ENCODE measurements at places on chromosomes 12 and 14.
A peak's percentile ranks its signal among the peaks of the same experiment; 100 is the strongest.

DNA sequence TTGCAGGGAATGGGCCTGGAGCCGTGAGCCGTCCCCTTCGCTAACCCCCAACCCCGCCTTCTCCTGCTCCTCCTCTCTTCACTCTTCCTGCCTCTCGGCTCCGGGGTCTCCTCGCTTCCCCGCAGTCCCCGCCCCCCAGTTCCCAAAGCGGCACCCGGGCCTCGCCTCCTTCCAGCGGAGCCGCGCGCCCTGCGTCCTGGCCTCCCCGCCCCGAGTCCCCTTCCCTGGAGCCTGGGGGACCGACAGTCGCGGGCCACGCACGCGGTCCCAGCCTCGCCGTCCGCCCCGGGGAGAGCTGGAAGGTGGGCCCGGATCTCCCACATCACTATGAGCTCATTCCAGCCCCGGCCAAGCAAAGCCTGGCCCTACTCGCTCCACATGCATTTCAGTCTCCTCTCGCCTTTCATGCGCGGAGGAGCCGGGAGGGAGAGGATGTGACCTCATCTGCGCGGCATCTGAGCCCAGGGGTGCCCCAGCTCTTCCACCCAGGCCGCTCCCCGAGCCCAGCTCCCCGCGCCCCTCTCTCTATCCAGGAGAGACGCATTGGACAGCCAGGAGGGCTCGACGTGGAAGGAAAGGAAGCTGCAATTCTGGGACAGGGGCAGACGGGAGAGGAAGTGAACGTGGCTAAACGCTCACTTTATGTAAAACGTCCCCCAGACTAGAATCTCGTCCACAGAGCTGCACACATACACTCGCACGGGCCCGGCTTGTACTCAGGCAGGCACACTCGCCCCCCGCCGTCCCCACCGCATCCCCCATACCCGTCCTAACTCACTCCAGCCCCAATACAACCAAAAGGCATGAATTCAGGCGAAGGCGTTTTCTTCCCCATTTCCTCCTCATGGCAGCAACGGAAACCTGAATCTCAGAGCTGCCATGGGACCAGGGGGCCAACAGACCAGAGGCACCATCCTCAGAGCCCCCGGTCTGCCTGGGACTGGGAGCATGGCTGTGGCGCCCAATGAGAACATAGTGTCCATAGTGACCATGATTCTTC, 108.7 kb upstream of the CCND2 start:
- peak; percentile 21 for DNase-seq

- DNase-seq, result no peak
Measured at GRCh38 chr14:24634158-24634557, at the start of gene GZMB. GZMB (minus strand) TSS chr14:24634190; CDS start chr14:24634160, 30 bp downstream.

DNA sequence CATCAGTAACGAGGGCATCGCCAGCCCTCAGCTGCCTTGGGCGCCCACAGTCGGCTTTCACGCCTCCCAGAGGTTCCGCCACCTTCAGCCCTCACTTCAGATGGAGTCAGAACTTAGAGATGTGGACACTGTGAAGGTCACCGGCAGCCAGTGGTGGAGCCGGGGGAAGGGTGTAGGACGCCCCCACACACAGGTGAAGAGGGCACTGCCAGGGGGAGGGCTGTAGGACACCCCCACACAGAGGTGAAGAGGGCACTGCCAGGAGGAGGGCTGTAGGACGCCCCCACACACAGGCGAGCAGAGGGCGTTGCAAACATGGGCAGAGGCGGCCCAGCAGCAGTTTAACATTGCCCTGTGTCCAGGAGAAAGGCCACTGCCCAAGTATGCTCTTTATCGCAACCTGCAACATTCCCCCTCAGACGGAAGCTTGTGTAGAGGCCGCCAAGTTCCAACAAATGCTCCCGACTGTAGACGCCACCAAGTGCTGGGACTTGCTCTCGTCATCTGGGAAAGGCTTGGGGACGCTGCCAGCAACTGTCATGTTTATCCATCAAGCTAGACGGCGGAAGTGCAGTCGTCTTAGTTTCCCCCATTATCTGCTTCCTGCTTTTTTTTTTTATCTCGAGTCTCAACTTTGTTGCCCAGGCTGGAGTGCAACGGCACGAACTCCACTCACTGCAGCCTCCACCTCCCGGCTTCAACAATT, 4.9 kb upstream of the ANKLE2 start:
- DNase-seq, result no peak

GRCh38 chr12:64810831-64811230, 13.6 kb upstream of the TBC1D30 start:
- no peak for DNase-seq

DNA sequence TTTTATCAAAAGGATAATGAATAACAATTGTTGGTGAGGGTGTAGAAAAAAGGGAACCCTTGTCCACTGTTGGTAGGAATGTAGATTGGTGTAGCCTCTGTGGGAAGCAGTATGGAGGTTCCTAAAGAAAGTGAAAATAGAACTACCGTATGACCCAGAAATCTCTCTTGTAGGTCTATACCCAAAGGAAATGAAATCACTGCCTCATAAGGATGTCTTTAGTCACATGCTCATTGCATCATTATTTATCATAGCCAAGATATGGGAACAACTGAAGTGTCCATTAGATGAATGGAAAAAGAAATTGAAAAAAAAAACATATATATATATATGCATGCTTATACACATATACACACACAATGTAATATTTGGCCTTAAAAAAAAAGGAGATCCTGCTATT, 158.8 kb upstream of the NPAS3 start:
- DNase-seq, result no peak

- no peak for DNase-seq
Measured at GRCh38 chr12:71440345-71440762, 756 bp downstream of the LGR5 start.

DNA sequence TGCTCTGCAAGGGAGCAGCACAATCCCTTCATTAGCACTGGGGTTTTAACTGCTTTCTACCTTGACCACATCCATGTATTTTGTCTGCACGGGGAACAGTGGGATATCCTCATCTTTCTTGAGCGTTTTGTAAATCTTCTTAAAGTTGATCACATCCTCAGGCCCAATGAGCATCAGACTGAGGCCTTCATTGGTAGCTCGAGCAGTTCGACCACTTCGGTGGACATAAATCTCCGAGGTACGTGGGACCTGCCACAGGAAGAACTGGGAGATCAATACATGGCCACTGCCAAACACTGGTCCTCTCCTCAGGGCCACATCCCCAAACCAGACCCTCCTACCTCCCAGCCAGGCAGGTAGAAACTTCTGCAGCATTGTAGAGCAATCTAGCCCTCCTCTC, 26.1 kb downstream of the DDX24 start:
- no peak for DNase-seq

DNA sequence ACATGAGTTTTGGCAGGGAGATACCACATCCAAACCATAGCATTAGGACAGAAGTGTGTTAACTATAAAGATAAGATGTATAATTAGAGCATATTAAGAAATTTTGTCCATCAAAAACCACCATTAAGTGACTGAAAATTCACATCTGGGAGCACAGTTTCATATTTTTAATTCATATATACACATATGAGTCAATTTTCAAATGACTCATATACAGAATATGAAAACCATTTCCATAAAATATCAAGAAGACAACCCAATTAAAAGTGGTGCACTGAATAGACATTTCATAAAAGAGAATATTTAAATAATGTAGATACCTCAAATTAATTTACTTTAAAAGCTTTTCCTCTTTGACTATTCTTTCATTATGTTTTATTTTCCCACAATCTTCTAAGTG, 25.3 kb downstream of the MUCL1 start:
- DNase-seq, result no peak

DNA sequence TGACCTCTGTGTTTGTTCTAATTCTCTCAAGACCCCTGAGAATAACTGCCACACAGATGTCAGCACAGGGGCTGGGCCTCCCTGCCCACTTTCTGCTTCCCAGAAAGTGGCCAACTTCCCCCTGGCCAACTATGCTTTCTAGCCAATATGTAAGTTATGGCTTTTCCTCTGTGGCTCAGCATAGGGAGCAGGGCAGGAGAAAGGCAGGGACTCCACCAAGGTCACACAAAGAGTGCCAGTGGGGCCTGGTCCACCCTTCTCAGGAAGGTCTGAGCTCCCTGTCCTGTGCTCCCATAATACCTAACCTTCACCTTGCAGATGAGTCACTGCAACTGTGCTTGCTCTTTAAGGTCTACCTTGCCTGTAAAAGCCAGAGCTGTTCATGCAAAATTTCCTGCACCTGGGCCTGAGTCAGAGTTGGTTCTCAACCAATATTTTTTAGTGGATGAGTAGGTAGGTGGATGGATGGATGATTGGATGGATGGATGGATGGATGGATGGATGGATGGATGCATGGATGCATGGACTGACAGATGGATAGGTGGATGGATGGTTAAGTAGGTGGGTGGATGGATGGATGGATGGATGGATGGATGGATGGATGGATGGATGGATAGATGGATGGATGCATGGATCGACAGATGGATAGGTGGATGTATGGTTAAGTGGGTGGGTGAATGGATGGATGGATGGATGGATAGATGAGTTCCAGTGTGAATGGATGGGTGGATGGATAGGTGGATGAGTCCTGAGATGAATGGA, 64.2 kb downstream of the DIO3 start:
- DNase-seq, result no peak

DNA sequence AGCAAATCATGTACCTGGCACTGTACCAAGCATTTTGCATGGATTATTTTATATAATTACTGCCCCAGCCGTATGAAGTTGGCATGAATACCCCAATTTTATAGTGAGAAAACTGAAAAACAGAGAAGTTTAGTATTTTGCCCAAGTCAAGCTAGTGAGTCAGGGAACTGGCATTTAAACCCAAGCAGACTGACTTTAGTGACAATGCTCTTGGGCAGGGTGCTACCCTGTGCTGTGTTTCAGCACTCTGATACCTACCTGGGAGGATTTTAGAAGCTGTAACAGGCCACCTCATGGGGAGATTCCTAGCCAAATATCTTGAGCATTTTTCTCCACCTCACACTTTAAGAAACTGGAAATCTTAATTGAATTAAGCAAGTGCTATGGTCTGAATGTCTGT, 98.1 kb upstream of the MAX start:
- no peak for DNase-seq

All from brain pericyte (primary cell).